Left lobe of liver (tissue), 2 donors: ENCODE measurements at places on chromosomes 16 and 17. TPM values are rescaled to one million over a fixed set of nuclear protein-coding genes. Genes with fewer than 3 reads are reported as not detected.

The SLC52A1 gene
- 0.08 TPM for total RNA-seq

The MMP28 gene
- total RNA-seq, result 0.45 TPM

DNA sequence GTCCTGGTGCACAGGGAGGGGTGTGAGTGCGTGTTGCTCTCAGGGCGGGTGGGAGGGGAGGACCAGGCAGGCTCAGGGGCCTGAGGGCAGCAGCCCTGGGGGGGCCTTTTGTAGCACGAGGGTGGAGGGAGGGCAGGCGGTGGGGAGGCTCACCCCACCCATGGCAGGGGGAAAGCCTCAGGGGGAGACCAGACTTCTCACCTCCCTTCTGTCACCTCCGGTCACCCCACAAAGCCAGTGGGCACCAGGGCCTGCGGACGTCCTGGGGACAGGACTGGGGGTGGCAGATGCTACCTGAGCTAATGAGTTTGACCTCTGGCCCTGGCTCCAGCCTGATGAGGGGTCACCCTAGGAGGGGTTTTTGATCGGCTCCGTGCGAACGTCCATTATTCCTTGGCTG, 39.0 kb downstream of the SOX8 start:
- DNase-seq, result no peak

DNA sequence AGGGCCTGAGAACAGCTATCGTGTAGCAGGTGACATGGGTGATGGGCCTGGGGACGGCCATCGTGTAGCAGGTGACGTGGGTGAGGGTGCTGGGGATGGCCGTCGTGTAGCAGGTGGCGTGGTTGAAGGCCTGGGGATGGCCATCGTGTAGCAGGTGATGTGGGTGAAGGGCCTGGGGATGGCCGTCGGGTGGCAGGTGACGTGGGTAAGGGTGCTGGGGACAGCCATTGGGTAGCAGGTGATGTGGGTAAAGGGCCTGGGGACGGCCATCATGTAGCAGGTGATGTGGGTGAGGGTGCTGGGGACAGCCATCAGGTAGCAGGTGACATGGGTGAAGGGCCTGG, 15.5 kb downstream of the TPSD1 start:
- DNase-seq, result peak; percentile 36
